ENCODE measurements at places on chromosomes 6 and 20.

GRCh38 chr6:11987386-11987785, 24.7 kb upstream of the HIVEP1 start:
- no peak for DNase-seq

GRCh38 chr6:33384581-33385020, 7.0 kb upstream of the KIFC1 start:
- DNase-seq, result no peak

DNA sequence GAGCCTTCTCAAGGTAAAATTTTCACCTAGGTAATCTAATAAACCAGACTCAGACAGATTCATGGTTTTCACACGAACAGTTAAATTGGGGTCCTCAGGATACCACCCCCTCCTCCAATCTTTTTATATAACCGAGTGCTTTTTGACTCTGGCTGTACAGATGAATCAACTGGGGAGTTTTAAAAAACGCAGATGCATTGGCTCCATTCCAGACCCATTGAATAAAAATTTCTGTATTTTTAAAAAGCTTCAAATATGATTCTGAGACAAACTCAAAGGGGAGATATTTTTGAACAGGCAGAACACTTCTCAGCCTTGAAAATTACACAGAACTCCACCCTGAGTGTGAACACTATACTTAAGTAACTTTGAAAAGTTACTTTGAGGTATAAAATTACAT, 7.2 kb downstream of the UTRN start:
- no peak for DNase-seq

- no peak for DNase-seq
Measured at GRCh38 chr20:1915725-1916124, 20.5 kb downstream of the SIRPA start.

GRCh38 chr6:112539355-112539754, 192.2 kb downstream of the RFPL4B start:
- DNase-seq, result no peak

GRCh38 chr6:167441715-167442206, 116.9 kb downstream of the TTLL2 start:
- no peak for DNase-seq

DNA sequence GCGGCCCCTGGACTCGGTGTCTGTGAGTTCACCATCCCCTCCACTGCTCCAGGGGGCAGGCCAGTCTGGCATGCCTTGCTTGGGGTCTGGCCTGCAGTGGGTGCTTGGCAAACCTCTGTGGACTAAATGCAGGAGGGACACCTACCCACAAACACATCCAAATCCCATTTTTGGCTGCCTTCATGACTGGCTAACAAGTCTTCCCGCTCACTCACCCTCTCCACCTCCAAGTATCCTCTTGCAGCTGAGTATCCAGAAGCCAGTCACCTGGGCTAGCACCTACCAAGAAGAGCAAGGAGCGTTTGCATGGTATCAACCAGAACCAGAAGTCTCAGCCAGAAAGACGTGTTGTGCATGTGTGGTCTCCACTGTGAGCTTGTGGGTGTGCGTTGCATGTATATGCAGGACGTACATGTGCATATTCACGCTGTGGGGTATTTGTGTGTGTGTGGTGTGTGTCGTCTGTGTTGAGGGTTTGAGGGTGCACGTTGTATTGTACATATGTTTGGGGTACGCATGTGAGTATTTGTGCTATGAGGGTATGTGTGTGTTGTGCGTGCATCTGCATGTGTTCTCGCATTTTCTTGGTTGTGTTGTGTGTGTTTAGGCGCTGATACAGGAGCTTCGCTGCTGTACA, 5.6 kb upstream of the PMEPA1 start:
- no peak for DNase-seq

DNA sequence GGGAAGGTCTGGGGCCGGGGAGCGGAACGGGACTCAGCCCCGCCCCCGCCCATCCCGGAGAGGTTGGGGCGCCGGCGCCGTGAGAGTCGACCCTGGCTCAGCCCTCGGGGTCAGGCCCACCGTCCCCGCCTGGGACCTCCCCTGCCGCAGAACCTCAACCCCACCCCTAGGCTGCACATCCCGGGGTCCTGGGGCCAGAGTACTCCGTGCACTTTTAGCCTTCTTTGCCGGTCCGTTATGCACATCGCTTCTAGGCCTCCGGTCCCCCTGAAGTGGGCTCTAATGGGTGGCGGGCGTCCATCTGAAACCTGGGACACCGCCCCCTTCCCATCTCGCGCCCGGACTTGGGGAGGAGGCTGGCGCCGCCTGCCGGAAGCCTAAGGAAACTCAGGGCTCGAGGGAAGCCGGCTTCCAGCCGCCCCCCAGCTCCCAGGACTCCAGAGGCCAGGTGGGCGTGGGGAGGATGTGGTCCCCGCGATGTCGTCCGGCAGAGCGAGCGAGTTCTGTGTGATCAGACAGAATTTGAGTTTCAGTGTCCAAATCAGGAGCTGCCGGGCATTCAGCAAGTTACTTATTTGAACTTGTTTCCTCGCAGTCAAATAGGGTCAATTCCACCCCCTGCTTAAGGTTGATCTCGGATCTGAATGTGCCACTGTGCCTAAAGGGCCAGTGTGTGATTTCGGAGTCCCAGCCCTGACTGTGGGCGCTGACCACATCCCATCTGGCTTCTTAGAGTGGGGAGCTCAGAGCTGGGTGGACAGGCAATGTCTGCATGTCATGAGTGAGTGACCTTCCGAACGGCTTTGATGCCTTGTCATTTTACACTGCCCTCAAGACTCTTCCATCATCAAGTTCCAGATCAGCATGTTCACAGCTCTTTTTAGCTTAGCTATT, 47.6 kb downstream of the CPXM1 start:
- DNase-seq, result no peak

GRCh38 chr6:39211183-39211582, 18.1 kb downstream of the KCNK5 start:
- DNase-seq, result no peak

GRCh38 chr20:9514461-9515213, at the start of gene LAMP5:
TSS of gene LAMP5 (plus strand) at chr20:9514590. CDS start at chr20:9514853, 263 bp downstream.
- no peak for DNase-seq

- no peak for DNase-seq
Measured at GRCh38 chr6:158707120-158707820, 57.4 kb downstream of the SYTL3 start.

- no peak for DNase-seq
Measured at GRCh38 chr6:155004576-155005372, 9.7 kb downstream of the TIAM2 start.

DNA sequence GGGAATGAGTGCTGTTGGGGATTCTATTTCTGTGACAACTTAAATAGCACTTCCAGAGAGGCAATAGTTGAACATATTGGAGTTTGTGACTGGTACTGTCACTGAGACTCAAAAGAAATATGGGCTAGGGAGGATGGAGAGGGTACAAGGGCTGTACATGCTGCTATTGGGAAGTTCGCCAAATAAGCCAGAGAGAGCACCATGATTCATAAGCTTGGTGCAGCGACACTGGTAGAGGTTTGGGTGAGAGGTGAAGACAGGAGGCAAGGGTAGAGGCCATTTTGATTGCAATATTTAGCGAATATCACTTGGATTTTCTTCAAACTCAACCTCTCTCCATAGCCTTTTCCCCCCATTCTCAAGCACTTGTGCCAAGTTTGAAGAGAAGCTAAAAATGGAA, 214.3 kb downstream of the OGFRL1 start:
- no peak for DNase-seq

DNA sequence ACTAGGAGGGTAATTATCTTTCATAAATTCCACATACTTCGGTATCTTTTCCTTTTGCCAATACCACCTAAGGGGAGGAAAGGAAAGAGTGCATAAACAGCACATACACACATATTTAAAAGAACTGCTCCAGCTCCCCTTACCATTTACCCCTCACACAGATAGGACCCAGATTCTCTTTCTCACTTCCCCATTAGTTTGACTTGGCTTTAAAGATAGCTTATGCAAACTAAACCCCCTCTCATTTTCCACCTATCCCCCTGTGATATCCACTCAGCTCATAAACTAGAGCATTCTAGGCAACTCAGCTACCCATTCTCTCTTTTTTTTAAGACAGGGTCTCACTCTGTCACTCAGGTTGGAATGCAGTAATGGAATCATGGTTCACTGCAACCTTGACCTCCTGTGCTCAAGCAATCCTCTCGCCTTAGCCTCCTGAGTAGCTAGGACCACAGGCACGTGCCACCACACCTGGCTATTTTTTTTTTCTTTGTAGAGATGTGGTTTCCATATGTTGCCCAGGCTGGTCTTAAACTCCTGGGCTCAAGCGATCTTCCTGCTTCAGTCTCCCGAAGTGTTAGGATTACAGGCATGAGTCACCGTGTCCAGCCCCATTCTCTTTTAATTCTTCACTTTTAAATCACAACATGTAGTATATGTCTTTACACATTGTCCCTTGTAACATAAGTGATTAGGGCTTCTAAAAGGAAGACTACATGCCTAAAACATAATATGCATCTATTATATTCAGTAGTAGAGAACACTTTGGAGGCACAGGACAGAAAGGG, 4.0 kb downstream of the FUCA2 start:
- no peak for DNase-seq

- DNase-seq, result no peak
Measured at GRCh38 chr6:141140905-141141304, 991.8 kb upstream of the GJE1 start.

DNA sequence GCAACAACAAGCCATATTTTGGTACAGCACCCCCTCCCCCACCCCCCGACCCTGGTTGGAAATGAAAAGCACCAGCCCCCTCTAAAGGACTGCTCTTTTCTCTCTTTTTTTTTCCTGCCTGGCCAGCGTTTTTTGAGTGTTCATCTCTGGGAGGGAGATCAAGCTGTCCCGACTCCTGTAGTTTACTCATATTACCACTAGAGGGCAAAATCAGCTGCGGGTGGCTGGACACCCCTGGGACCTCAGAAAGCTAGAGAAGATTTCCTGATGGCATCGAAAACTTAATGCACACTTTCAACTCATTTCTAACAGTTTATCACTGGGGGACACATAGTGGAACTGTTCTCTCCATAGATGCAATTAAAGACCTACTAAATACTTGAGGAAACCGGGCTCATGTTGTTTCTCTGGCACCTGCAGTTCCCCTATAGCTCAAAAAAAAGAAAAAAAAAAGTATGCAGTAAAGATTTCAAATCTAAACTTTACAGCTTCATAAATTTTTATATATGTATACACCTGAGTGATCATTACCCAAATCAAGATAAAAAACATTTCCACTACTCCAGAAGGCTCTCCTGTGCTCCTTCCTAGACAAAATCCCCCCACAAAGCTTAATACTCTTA, 24.4 kb downstream of the CNBD2 start:
- DNase-seq, result no peak

- DNase-seq, result no peak
Measured at GRCh38 chr20:676315-676937, 824 bp upstream of the SCRT2 start.

- DNase-seq, result no peak
Measured at GRCh38 chr6:145214570-145214969, 520.8 kb downstream of the EPM2A start.

DNA sequence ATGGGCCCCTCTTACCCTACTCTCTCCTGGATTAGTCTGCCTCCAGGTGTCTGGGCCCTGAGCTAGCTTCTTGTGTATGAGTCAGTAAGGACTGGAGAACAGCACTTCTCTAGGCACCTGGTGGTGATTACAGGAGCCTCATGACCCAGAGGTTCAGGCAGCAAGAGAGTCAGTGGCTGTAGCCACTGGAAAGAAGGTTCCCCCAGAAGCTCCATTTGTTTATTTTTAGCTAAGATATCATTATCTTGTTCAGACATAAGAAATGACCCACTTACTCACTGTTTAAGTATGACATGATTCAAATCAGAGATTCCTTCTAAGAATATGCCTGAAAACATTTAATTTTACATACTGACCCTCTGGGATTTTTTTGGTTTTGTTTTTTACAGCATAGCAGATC, 23.6 kb upstream of the SLC4A11 start:
- DNase-seq, result no peak

DNA sequence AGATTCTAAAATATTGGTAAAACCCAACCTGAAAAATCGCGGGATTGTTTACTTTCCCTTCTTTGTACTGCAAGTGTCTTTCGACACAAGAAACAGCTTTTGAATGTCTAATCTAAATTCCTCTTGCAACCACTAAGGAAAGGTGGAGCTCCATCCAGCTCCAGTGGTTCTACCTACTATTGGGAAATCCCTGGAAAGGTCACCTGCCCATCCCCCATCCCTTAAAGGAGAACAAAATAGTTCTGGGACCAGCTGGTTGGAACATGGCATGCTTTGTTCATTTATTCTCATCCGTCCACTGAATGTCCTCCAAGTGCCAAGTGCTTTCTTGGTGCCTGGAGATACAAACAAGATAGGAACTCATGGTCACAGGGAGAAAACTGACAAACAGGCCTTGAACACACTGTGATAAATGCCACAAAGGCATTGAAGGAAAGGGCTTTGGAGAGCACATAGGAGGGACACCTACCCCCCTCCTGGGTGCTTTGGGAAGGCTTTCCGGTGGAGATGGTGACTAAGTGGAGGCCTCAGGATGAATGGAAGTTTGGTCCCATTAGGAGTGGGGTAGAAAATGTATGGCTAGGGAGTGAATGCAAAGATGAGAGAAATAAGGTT, 2.3 kb upstream of the CITED2 start:
- DNase-seq, result no peak

GRCh38 chr6:17503051-17503450, 97.1 kb upstream of the FAM8A1 start:
- no peak for DNase-seq

DNA sequence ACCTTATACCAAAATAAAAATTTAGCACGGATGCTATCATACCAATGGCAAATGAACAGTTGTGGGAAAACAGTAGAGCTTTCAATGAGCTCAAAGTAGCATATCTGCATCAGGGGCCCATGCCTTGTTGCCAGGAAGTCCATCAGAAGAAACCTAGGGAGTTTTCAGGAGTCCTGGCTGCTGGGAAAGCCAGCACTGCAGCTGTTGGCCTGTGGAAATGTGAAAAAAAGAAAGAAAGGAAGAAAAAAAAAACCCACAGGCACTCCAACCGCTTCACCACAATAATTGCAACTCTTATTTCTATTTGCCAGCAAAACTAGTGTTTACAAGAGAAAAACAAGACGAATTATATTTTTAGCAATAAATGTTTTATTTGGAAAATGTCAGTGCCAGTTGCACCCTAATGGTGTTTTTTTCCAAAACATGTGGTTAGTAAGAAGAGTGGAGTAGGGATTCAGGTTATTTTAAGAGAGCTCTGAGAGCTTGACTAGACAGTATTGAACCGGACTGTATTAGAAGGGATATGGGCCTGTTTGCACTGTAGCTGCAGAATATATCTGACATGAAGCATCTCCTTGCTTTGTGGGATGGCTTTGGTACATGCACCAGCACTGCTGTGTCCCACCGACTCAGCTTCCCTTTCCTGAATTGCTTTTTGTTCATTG, 137.3 kb downstream of the CCDC170 start:
- DNase-seq, result no peak

Measured in GOT3 (cell line).